ENCODE measurements at places on chromosomes 4 and X.
A peak's percentile ranks its signal among the peaks of the same experiment; 100 is the strongest.

DNA sequence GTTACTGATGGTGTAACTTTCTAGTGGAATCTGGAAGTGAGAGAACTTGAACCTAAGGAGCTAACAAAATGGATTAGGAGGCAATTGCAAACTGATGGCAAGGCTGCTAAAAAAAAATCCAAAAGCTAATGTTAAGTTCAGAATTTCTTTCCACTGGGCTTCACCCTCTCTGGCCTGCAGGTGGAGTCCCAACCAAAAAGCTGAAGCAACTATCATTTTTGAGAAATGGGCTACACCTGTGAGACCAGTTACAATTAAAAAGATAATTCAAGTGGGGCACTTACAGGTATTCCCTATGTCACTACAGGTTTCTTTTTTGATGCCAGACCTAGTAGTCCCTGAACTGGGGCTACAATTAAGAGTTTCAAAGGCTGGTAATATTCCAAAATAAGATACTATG lies 142.1 kb upstream of the FTHL17 start:
- DNase-seq: peak; percentile 30

GRCh38 chrX:41664908-41665307 lies 23.9 kb upstream of the GPR34 start:
- DNase-seq: no peak

DNA sequence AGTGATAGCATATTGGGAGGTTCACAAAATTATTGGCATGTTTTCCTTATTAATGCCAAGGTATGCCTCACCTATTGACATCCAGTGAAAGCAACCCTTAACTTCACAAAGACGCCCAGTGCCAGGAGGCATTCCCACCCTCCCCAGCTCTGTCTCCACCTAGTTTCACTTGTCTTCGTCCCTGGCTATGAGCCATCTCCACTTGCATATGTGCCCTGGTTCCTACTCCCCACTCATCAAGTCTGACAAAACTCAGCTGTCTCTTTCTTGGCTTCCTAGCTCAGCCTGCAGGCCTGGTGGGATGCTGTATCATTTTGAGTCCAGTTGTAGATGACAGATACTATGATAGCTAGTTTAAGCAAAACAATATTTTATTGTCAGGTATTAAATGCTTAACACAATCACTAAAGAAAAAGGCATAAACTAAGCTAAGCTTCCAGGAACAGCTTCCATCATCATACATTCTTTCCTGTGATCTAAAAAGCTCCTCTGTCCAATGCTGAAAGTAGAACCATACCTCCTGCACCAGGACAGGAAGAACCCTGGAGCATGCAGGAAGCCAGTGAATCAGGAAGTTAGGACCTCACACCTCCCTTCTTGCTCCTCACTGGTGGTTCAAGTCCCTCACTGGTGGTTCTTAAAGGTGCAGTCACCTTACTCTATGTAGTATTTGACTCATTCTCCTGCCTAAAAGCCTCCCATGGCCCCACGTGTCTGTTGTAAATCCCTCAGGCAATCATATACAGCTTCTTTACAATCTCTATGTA lies 410.3 kb upstream of the RASGEF1B start:
- DNase-seq: no peak

GRCh38 chr4:99028187-99028586 lies 32.7 kb downstream of the METAP1 start:
- DNase-seq: no peak

- DNase-seq: no peak
Measured at GRCh38 chrX:26262121-26262523, 46.2 kb downstream of the MAGEB5 start.

GRCh38 chr4:127236889-127237288 lies 395.9 kb upstream of the INTU start:
- DNase-seq: no peak

DNA sequence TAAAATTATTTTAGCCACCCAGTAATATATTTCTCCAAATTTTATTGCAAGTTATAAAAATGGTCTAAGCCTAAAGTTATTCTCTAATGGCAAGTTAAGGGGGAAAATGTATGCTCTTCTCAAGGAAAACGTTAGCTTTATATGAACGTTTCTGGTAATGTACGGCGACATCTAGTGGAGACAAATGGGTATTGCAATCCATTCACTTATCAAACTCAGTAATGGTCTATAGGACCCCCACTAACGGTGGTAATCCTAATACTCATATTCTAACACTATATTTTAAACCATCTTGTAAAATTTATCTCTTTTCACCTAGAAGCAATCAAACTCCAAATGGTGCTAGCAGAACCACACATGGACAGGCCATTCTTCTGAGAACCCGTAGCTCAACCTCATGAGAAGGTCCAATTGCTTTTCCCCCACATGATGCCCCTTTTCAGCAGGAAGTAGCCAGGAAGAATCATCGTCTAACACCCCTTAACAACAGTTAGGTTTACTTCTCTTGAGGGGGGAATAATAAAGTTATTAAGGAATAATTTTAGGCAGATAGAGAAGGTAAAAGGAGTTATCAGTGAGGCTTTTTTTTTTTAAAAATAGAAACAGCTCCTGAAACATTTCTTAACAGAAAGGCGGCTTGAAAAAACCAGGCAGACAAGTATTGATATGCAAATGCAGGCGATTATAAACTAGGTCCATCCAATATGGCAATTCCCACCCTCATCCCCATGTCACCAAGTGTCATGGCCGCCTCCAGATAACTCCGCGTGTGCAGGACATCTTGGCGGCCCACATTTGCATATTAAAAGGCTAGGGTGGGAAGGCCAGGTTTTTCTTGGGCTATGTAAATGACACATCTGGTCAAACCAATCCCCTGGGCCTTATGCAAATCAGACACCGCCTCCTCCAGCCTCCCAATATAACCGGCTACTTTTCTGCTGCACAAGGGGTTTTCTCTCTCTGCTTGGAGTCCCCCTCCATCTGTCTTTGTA lies 35.0 kb downstream of the NUDT11 start:
- peak; percentile 6 for DNase-seq

DNA sequence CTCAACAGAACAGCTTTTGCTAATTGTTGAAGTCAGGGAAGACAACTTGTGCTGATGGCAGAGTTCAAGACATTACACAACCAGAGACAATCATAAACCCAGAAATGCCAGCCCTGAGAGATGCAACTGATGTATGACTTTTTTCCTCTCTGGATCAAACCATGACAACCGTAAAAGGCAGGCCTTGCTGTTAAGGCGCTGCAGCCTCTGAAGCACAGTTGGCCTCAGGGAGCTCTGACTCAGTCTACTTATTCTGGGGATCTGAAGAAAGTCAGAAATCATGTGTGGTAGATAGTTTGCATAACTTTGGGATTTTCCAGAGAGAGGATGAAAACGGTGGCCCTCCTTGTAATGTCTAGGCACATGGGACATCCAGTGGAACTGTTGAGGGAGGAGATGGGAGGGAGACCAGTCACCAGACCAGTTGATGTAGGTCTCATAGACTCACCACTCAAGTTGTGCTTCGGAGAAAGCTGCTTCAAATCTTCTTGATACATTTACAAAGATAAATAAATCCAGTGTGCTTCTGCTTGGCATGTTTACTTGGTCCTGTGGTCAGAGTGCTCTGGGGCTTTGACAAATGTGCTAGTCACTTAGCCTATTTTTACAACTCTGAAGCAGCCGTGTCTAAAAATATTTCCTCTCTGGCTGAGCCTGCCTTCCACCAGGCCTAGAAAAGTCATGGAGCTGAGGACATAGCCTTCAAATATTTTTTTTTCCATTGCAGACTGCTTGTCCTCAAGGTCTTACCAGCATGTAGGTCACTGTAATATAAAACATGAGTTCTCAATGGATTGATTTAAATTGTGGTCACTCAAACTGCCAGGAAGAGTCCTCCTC lies 7.5 kb downstream of the HADH start:
- DNase-seq: no peak

DNA sequence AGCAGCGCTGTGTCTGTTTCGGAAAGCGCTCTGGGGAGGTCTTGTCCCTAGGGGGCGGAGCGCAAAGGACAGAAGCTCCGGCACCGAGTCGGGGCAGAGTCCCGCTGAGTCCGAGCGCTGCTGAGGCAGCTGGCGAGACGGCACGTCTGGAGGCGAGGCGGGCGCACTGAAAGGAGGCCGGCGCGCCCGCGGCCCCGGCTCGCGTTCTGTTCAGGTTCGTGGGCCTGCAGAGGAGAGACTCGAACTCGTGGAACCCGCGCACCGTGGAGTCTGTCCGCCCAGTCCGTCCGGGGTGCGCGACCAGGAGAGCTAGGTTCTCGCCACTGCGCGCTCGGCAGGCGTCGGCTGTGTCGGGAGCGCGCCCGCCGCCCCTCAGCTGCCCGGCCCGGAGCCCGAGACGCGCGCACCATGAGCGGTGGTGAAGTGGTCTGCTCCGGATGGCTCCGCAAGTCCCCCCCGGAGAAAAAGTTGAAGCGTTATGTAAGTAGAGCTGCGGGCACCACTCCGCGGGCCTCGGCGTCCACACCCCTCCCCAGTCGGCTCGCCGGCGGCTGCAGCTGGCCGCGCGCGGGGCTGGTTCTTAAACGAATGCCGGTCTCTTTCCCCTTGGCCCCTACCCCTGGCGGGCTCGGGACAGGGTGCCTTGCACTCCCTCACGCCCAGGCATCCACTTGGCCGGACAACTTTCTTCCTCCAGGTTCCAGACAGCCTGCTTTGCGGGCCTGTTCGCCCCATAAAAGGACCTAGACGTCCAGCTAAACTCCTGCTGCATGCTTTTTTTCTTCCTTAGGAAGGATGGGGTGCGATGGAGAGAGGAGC lies at the start of gene GAB1:
Gene GAB1, plus strand, starts transcription at position 96 of the 819 bp plus-strand sequence. Its CDS starts 313 bp downstream, at position 409.
- peak; percentile 28 for DNase-seq

DNA sequence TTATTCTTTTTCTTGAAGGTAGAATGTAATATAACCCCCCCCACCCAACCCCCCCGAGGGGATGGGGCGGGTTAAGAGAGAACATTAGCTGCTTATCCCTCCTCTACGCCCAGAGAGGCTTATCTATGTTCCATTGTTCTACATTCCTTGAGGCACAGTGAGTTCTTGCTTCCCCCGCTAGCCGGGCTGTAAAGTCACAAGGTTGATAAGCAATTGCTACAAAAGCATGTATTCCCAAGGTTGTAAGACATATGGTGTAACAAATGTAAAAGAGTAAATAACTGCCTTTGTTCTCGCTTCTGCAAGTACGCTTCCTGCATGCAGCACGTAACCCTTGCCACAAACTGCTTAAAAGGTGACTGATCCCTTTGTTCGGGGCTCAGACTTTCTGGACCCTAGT lies 8.2 kb downstream of the DCAF8L2 start:
- no peak for DNase-seq

- no peak for DNase-seq
Measured at GRCh38 chr4:172105918-172106317, 292.7 kb downstream of the GALNTL6 start.

GRCh38 chr4:55530691-55531090 lies 16.0 kb downstream of the CLOCK start:
- no peak for DNase-seq

DNA sequence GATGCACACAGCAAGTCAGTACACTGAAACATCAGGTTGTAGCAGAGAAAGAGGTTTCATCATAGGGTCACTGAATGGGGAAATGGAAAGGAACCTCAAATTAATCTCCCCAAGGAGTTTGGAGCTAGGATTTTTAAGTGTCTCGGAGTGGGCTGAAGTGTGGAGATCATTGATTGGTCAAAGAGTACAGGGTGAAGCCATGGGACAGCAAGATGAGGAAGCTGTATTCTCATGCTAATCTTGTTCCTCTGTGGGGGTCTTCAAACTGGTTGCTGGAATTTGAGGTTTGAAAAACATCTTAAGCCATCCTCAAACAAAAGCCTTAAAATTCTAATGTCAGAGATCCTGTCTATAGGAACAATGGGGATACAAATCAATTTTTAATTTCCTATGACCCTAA lies 78.8 kb upstream of the TEX13A start:
- no peak for DNase-seq

DNA sequence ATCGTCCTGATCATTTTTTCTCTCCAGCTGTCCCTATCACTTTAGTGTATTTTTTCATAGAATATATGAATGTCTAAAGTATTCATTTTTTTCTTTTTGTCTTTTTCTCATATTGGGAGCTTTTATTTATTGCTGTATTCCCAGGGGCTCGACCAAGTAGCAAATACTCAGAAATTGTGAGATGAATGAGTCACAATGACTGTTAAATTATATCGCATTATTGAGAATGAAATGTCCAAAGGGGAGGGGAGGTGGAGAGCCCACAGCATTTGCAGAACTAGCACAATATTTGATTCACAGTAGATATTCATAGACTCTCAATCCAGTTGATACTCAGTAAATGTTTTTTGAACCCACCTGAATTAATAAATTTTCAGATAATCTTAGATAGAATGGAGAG lies 543.6 kb upstream of the FAM241A start:
- no peak for DNase-seq
